ENCODE measurements at places on chromosomes 3 and 15.

GRCh38 chr3:7625021-7625420 lies 764.1 kb downstream of the GRM7 start:
- no peak for DNase-seq

DNA sequence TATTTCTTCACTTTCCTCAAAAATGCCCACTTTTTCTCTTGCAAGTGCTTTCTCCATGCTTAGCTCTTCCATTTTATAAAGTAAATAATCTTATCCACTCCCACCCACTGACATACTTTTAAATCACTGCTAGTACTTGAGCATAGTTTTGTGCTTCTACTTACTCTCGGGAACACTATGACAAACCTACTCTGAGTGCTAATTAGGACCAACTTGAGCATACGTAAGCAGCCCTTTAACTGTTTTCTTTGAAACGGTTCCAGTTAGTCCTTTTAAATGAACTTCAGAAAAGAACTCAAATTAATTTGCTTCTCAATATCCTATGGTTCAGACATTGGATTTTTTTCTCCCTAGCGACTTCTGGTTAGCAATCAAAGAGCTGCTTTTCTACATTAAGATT lies 280.0 kb upstream of the SOX2 start:
- no peak for DNase-seq

- no peak for DNase-seq
Observed at GRCh38 chr3:43735618-43736017, 44.9 kb downstream of the ABHD5 start.

- DNase-seq = peak; percentile 0
Observed at GRCh38 chr3:86563400-86563970, 427.5 kb downstream of the VGLL3 start.

DNA sequence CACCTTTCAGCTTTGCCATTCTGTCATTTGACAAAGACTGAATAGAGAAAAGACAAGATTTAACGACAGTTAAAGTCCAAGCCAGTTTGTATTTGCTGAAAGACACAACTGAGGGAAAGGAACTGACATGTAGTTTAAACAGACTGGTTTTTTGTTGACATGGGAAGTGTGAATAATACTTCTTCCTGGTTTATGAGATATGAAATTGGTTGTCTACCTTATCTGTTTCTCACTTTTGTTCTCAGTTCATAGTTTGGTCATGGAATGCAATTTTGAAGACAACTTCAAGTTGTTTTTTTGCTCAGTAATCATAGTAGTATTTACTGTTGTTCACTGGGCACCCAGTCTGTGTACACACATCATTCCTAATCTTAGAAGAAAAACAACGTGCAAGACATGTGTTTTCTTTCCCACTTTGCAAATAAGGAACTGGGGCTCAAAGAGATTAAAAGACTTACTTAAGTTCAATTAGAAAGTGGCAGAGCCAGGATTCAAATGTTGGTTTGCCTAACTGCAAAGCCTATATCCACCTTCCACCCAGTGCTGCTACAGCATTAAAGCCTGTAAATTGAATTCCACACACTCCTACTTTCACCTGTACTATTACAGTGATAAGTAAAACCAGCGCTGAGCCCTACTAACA lies 103.5 kb downstream of the LPP start:
- DNase-seq = no peak

- DNase-seq = peak; percentile 16
Observed at GRCh38 chr3:186044968-186045367, 63.9 kb downstream of the ETV5 start.

- peak; percentile 1 for DNase-seq
Observed at GRCh38 chr15:41115161-41115651, 874 bp downstream of the INO80 start.

- peak; percentile 51 for DNase-seq
Observed at GRCh38 chr3:30282154-30282696, 324.2 kb upstream of the TGFBR2 start.

GRCh38 chr3:31896648-31897433 lies 84.2 kb downstream of the OSBPL10 start:
- no peak for DNase-seq

DNA sequence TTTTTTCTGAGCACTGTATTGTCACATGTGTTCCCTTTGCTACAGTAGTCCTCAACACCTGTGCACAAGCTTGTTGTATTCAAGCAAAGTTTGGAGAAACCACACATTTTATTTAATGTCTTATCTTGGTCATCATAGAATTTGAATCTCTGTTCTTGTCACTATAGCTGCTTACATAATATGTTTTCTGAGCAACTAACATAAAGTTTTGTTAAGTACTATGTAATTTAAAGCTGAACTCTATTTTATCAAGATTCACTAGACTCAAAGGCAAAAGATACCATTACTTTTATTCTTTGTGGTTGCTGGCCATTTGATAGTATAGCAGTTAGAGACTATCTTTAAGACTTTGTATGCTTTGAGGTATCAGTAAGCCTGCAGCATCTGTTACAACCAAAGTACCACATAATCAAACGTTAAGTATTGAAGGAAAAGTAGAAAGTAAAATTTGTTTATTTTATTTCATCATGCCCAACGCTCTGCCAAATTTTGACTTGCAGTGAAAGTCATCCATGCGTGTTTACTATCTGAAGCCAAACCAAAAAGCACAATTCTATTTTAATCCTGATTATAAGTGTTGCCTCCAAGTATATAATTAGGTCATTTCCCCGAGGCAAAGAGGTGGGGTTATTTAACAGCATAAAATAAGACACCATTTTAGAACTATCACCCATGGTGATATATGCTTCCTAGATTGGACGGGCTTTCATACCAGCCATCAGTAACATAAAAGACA lies 10.3 kb upstream of the ABHD10 start:
- DNase-seq = no peak

- no peak for DNase-seq
Observed at GRCh38 chr3:114823061-114823460, 324.0 kb downstream of the ZBTB20 start.

Data from AG04450 (cell line).